Foreskin fibroblast (primary cell): ENCODE measurements at places on chromosomes 11 and 22.
A peak's percentile ranks its signal among the peaks of the same experiment; 100 is the strongest.

DNA sequence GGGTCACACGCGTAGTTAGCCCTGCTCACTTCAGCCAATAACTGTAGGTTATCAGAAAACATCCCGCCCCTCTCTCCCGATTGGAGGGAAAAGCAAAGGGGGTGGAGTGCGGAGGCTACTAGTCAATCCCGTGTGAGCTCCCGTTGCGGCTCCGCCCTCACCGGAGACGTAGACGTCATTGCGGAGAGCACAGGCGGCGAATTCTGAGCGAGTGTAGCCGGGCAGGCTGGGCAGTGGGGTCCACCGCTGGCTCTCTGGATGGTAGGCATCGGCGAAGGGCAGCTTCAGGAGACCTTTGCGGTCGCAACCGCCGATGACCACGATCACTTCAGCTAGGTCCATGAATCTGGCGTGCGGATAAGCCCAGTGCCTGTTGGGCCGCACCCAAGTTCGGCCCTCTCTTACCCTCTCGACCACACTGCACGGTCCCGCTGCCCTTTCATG, 4.7 kb downstream of the KLHL35 start:
- peak; percentile 73 for DNase-seq

GRCh38 chr11:12544986-12545775, 129.0 kb upstream of the TEAD1 start:
- no peak for DNase-seq

- peak; percentile 56 for DNase-seq
These were observed 70.6 kb upstream of the EP300 start for GRCh38 chr22:41021613-41022454.

DNA sequence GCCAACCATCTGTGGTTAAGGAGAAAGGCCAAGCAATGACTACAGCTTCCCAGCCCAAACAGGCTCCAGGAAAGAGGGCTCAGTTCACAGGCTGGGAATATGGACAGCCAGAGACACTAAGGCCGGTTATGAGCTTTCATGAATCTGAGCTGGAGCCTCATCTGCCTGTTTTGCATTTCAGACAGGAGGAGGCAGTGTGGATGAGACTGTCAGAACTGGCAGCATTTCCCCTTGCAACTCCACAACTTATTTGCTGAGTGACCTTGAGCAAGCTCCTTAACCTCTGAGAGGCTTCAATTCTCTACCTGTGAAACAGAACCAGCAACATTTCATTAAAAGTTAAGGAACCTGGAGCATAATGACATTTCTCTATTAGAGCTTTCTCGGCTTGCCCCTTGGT, 264.0 kb downstream of the ETS1 start:
- DNase-seq: peak; percentile 29

GRCh38 chr11:64317961-64318765, at the start of gene PRDX5:
TSS of gene PRDX5 (plus strand) at chr11:64318121. CDS start at chr11:64318216, 95 bp downstream.
- peak; percentile 99 for DNase-seq
